ENCODE measurements at places on chromosomes 5 and 9. TPM values are rescaled to one million over a fixed set of nuclear protein-coding genes. Genes with fewer than 3 reads are reported as not detected.

CCL21 gene
- not detected for total RNA-seq

ZSWIM6 gene
- total RNA-seq: 7.9 TPM

ARAP3 gene
- total RNA-seq: 10.9 TPM

TNC gene
- 0.98 TPM for total RNA-seq

MRPL50 gene
- total RNA-seq: 18.6 TPM

GPR150 gene
- 0.56 TPM for total RNA-seq

BDP1 gene
- 39.4 TPM for total RNA-seq

GLRA1 gene
- not detected for total RNA-seq

FBP2 gene
- total RNA-seq: not detected

GRXCR2 gene
- not detected for total RNA-seq

ADGRD2 gene
- total RNA-seq: not detected

TEK gene
- total RNA-seq: not detected

NUTM2F gene
- not detected for total RNA-seq

WDR31 gene
- 2.7 TPM for total RNA-seq

Data from activated CD4-positive, alpha-beta T cell treated with anti-CD3 and anti-CD28 coated beads, Interleukin-2, amount 10 ng/mL, durations not matched to agents 24 days and 14 days (primary cell).